T-helper 2 cell (primary cell): ENCODE measurements at places on chromosomes 1 and 21.

DNA sequence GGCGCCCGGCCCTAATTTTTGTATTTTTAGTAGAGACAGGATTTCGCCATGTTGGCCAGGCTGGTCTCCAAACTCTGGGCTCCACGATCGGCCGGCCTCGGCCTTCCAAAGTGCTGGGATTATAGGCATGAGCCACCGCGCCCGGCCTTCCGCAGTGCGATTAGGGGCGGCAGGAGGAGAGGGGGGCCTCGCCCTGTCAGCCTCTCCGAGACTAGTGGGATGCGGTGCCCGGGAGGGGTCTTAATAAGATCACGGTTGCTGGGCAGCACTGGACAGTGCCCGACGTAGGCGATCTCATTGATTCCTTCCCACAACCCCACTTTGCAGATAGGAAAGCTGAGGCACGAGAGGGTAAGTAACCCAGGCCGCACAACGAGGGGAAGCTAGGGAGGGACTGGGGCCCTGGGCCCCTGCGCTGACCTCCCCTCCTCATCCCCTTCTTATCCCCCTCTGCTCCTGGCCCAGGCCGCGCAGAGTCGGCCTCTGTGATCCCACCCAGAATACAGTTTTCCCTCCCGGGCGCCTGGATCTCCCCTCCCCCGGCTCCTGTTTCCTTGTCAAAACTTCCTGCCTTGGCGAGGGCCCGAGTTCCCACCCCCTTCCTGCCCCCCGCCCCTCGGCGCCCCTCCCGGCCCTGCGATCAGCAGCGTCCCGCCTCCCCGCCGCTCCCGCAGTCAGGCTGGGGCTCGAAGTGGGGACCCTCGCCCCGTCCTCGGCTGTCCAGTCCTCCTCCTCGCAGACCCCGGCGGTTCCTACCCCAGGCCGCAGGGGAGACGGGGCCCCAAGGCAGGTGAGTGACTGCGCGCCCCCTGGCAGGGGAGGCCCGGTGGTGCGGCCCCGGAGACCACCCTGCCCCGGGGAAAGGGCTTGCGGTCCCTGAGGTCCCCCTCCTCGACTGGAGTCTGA lies at the start of gene PEAR1:
TSS of gene PEAR1 (plus strand) at position 671 of the 906 bp plus-strand sequence. CDS start 10,209 bp downstream, outside the sequence.
- DNase-seq = no peak

DNA sequence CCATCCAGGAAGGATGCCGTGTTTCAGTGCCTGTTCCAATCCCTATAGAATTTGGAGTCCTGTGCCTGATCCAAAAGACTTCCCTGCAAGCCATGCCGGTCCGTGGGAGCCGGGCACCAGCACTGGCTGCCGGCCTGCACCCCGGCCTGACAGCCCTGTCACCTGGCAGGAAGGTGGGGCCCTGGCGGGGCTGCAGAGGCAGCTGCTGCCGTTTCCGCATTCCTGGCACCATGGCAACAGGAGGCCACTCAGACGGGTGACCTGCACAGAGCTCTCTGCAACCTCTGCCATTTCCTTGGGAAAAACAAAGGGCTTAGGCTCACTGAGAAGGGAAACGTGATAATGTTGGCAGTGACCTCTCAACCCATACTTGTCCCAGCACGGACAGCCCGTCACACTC lies 63.2 kb upstream of the TMEM51 start:
- DNase-seq = no peak

- DNase-seq = no peak
Measured at GRCh38 chr1:910881-911721, 12.6 kb upstream of the SAMD11 start.

- no peak for DNase-seq
Measured at GRCh38 chr1:82185084-82185483, 384.4 kb downstream of the ADGRL2 start.

- no peak for DNase-seq
Measured at GRCh38 chr1:92554216-92554615, 67.5 kb upstream of the GFI1 start.

DNA sequence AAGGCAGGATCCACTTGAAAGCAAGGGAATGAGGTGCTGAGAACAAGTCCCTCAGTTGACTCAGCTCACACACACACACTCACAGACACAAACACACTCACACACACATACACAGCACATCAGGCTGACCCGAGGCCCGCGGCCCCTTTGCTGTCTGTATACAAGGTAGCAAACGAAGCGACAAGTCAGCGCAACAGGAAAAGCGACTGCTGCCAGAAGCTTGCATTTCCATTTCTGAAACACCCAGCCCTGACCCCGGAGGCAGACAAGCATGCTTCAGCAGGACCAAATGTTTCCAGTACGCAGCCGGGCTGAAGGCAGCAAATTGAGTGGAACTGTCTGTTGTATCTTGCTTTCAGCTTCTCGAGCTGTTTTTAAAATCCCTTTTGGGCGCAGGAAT lies 501.6 kb downstream of the NPHP4 start:
- no peak for DNase-seq
